ENCODE measurements at places on chromosomes 13 and 19.
A peak's percentile ranks its signal among the peaks of the same experiment; 100 is the strongest.

DNA sequence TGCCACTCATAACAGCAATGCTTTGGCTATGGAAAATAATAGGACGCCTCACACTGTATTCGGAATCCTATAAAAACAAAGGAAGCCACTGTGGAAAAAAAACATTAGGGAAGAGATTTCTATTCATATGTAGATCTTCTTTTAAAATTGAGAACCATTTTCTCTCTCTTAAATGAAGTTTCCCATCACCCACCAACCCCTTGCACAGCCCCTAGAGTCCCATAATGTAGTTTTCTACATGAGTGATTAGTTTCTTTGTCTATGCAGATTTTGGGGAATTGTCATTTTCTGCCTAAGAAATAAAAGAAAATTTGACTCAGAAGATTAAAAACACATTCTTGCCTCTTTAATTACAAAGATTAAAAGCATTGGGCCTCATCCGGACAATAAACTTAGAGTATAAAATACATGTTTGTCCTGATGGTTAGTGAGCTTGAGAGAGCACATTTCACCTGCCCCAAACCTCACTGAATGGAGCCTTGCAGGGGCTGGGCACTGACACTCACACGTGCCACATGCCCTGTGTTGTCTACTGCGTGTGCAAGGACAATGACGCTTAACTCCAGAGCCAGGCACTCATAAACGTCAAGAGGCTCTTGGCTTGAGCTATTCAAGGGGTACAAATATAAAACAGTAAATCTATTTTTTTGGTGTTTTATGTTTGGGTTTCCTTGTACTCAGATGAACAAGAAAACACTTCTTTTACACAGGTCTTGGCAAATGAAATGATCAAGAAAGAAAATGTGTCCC is 40.0 kb upstream of the KL start:
- no peak for DNase-seq

DNA sequence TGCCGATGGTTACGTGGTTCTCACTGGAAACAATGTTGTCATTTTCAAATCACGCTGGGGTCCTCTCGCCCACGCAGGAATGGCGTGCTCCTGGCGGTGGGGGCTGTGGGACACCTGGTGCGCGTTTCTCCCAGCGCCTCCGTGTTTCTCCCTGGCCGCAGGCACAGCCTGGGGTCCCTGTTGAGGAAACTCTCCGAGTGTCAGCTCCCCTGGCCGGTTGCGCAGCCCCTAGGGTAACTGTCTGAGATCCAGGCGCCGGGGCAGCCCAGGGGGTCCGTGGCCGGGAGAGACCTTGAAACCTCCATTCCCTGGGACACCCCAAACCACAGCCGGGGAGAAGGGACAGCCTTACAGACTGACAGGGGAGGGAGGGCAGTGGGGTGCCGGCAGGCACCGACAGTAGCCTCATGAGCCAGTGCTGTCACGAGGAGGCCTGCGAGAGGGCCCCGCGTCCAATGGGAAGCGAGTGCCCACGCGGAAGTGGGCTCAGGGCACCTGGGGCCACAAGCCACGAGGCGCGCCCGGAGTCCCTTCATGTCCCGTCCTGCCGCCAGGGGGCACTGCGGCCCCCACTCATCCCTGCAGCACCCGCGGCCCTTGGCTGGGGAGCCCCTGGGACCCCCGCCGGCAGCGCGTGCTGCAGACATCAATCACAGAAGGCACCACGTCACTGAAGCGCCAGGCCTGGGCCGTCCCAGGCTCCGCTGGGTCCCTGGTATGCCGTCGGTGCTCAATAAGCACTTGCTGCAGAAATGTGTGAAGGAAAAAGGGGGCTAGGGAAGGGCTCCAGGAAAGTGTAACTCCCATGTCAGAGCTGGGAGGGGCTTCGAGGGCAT is 9.5 kb downstream of the ADAMTSL5 start:
- peak; percentile 68 for DNase-seq

DNA sequence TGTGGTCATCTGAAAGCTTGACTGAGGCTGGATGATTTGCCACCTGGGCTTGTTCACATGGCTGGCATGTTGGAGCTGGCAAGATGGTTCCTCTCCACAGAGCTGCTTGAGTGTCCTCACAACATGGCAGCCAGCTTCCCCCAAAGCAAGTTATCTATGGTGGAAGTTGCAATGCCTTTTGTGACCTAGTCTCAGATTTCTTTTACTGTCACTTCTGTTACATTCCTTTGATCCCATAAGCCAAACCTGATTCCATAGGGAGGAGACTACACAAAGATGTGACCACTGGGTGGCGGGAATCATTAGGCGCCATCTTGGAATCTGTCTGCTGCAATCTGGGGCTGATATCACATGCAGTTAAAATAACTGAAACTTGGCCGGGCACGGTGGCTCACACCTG is 17.5 kb upstream of the LMTK3 start:
- DNase-seq = no peak

DNA sequence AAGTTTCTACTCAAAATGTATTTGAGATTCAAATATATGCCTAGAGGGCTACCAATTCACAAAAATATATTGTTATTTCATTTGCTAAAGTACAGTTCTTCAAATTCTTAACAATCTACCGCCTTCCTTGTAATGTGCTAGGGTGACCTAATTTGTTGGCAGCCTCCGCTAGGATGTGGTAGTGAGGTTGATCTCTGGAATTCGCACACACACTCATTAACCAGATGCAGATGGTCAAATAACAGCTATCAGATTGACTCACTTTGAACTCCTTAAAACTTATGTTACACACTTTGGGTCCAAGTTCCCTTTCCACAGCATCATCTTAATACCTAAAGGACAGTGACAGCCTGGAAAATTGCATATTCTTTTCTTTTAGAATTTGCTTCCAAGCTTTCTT is 367.3 kb downstream of the DCT start:
- no peak for DNase-seq

GRCh38 chr19:55095260-55096060 is 19.8 kb downstream of the EPS8L1 start:
- DNase-seq = no peak

GRCh38 chr13:91572944-91573598 is 174.7 kb downstream of the GPC5 start:
- DNase-seq = no peak

- no peak for DNase-seq
These were observed 5.3 kb upstream of the UQCR11 start for GRCh38 chr19:1610579-1610978.

DNA sequence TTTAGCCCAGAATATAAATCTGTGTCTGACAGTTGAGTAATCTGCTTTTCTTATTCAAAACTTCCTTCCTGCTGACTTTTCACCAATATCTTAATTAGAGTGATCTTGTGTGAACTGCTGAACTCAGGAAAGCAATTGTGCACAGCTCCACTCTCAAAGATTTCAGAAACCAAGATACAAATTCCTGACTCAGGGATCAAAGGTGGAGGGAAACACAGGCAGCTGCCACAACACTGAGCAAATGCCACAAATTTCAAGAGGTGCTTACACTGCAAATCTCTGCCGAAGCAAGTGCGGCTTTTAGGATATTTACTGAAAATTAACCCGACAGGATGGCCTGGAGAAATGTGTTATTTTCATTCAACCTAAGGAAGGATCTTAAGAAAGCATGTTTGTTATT is 111.4 kb downstream of the STOML3 start:
- DNase-seq = no peak

DNA sequence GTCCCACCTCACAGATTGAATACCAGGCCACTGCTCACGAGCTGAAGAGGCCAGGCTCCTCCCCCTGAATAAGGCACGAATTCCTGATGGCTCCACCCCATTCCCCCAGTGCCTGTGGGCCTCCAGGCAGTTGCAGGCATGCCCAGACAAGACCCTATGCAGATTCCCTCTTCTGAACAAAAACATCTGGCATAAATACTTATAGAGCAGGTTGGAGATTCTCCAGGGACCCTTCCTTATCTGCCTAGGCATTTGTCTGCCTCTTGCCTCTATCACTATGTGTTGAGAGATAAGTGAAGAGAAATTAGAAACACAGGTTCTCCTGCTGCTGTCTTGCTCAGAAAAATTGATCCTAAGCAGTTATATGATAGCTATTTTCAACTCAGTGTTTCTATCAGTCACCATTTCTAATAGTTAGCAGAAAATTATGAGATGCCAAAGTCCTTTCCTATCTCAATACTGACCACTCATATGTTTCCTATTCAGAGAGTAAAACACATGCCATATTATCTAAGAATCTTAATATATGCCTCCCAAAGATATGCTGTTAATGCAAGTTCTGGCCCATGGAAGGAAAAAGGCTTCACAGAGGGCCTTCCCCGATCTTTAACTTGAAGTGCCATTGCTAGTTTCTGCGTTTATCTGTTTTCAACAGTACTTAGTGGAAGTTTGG is 364.0 kb downstream of the KCTD12 start:
- no peak for DNase-seq

- DNase-seq = no peak
These were observed 106.1 kb downstream of the RGCC start for GRCh38 chr13:41563341-41563983.

DNA sequence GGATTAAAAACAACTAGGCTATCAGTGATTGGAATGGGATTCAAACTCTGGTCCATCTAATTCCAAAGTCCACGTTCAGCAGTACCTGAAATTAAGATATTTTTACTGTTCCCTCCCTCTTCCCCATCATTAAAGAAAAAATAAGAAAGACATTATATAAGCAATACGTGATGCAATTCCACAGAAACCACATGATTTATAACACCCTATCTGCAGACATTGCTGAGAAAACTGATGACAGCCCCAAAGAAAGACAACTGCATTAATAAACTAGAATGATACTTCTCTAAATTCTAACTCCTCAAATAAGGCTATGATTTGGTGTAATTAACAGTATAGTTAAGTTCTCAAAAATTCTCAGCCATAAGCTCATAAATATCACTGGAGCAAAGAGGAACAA is 19.1 kb downstream of the LNX2 start:
- no peak for DNase-seq

- no peak for DNase-seq
These were observed 613.2 kb upstream of the KLF12 start for GRCh38 chr13:74747186-74747955.

- peak; percentile 74 for DNase-seq
These were observed 31.5 kb upstream of the SLC15A1 start for GRCh38 chr13:98783856-98784478.

DNA sequence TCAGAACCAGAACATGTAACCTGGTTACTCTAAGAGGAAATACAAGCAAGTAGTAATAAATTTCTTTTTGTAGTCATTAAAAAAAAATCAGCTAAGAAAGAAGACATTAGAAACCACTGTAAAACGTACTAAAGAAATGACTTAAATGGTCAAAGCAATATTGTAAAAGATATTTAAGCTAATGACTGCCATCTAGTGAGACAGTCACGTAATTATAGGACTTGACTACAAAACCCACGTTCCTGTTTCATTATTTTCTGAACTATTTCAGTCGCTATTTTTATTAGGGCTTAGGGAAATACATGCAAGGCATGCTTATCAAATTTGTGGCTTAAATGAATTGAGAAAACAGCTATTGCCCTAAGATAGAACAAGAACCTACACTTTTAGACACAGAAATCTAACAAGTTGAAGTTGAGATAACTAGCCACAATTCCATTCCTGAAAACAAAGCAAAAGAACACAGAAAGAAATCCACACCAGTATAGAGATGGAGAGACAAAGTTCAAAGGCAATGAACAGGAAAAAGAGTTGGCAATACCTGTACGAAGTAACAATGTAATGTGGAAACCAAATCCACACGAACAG is 17.9 kb downstream of the ALG5 start:
- peak; percentile 66 for DNase-seq

DNA sequence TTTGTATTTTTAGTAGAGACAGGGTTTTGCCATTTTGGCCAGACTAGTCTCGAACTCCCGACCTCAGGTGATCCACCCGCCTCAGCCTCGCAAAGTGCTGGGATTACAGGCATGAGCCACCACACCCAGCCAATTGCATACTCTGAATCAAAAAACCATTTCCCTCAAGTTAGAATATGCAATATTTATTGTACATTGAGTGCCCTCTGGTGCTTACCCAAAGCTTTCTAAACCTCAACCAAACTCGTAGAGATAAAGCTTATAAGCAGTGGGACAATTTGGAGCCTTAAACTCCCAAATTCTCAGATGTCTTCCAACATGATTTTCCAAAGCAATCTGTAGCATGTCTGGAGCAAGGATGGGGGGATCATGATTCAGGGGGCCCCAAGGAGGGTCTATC is 22.4 kb downstream of the RFXAP start:
- peak; percentile 11 for DNase-seq

DNA sequence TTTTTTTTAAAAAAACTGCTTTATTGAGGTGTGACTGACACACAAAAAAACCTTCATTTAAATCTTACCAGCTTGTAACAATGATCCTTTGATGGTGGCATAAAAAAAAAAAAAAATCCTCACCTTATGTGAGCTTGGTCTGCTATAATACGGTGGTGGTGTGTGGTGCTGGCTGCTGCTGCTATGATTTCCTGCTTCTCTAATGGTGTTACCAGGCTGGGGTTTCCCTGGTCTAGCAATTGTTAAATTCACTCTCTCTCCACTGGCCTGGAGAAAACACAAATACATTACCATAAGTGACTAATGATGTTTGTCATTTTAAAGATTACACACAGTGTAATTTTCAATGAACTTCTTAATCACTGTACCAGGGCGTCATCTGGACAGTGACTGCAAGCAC is 60.6 kb downstream of the LNX2 start:
- DNase-seq = no peak

GRCh38 chr19:39518975-39519374 is 4.0 kb downstream of the SELENOV start:
- no peak for DNase-seq

- peak; percentile 55 for DNase-seq
These were observed 24.5 kb downstream of the TEX101 start for GRCh38 chr19:43439032-43439708.

DNA sequence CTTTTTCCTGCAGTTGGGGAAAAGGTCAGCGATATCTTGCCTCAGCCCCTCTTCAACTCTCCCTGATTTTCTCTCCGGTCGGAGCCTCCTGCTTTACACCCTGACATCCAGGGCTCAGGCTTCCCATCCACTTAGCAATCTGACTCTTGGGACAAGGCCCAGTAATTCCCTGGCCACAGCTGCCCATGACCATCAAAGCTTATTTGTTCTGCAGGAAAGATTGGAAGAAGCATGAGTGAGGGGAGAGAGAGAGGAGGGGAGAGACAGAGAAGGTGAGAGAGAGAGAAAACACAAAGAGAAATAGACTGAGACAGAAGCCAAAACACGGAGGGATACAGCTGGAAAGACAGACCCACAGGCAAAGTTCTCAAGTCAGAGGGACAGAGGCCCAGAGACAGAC is 13.7 kb downstream of the SYT3 start:
- no peak for DNase-seq

DNA sequence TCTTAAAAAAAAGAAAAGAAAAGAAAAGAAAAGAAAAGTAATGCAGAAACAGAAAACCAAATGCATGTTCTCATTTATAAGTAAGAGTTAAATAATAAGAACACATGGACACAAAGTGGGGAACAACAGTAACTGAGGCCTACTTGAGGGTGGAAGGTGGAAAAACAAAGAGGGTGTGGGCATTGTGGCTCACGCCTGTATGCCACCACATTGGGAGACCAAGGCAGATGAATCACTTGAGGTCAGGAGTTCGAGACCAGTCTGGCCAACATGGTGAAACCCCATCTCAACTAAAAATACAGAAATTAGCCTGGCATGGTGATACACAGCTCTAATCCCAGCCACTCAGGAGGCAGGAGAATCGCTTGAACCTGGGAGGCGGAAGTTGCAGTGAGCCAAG is 8.1 kb downstream of the ZNF708 start:
- DNase-seq = no peak

All from MV-4-11 (cell line).